ENCODE measurements at places on chromosomes 1 and 21.

- no peak for DNase-seq
These were observed 9.7 kb downstream of the DESI2 start for GRCh38 chr1:244662599-244662998.

DNA sequence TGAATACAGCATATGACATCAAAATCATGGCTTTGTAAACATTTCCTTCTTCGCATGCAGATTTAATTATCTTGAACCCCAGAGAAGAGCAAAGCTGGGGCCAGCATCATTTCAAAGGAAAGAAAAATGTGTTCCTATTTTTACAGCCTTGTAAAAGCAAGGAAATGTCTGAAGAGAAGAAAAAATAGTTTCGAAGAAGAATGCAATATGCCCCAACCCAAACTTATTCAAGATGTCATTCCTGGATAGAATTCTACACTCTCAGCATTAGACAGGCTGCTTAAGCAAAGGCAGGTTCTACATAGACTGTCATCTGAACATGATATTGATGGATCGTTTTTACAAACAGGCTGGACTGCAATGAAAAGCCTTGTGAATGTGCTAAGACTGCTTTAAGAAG is 900.8 kb downstream of the TTLL7 start:
- no peak for DNase-seq

GRCh38 chr21:36430841-36431240 is 45.6 kb downstream of the CHAF1B start:
- DNase-seq = no peak

DNA sequence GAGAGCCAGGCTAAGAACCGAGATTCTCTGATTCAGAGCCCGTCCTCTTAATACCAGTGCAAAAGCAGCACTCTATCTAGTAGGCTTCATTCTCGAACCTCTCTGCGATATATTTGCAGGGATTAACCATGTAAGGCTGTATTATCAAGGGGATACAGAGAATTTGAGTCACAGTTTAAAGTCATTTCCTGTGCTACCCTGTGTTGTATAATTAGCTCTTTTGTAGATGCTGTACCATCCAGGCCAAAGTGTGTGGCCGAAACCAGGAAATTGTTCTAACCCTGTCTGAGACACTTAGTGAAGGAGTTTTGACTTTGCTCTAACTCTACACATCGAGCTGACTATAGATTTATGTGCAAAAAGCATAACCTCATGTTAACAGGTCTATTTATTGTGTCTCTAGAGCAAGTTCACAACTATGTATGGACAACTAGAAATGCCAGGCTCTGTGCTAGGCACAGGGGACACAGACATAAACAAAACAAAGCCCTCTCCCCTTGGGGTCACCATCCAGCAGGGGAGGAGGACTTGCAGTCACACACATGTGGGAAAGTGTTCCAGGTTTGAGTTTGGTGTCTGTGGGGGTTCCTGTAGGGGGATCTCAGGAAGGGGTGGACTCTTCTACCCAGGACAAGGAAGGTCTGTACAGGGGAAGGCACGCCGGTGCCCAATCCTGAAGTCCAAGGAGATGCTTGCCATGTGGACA is 182.2 kb downstream of the DHRS3 start:
- DNase-seq = no peak

GRCh38 chr21:29215709-29216108 is 83.0 kb upstream of the BACH1 start:
- DNase-seq = no peak

GRCh38 chr21:38544661-38545060 is 46.4 kb upstream of the ERG start:
- DNase-seq = no peak

DNA sequence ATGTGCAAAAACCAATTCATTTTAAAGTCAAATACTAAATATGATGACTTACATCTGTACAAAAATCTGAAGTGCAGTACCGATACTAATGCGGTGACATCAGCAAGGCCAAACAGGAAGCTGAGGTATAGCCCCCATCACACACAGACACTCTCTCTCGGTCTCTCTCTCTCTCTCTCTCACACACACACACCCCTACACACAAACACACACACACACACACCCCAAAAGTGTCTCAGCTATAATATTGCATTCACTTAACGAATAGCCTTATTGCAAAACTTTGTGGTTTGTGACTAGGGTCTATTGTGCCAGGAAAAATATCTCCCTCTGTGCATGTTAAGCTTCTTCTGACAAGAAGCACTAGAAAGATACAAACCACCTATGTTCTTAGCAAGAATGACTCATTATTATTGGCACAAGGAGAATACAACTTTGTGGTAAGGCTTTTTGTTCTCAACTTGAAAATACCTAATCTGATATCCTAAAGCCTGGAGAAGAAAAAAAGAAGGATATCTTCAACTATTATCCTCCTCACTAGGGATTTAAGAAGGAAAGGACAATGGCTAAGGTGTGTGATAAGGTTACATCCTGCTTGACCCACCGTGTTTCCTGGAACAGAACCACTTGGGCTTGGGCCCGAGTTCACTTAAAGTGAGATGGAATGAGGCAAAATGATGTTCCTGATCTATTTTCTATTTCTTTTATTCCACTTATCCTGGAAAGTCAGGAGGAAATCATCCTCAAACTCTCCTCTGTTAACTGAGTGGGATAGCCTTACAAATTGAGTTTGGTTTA is 107.1 kb downstream of the NIBAN1 start:
- DNase-seq = peak; percentile 23

DNA sequence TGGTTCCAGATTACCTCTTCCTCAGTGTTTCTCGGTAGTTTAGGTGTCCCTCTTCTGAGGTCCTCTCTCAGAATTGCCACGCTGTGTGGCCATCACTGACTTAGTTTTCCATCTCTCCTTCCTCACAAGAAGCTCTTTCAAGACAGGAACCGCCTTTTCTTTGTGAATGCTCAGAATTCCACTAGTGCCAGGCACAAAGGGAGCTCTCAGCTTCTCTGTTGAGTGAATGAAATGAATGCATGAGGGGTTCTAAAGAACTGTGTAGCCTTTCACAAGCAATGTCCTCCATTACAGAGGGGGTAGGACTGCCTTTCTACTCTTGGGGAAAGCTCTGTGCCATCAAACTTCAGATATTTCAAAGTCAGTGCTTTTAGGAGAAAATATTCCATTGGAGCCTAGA is 546.8 kb downstream of the RWDD3 start:
- no peak for DNase-seq

- DNase-seq = no peak
These were observed 59.9 kb downstream of the CYYR1 start for GRCh38 chr21:26513212-26513611.

GRCh38 chr21:29092102-29092959 is 18.9 kb upstream of the CCT8 start:
- DNase-seq = no peak
